Fibroblast of upper back skin (primary cell): ENCODE measurements at places on chromosomes 11 and 22.
A peak's percentile ranks its signal among the peaks of the same experiment; 100 is the strongest.

GRCh38 chr11:114049050-114049449, 10.5 kb upstream of the ZBTB16 start:
- DNase-seq, result no peak

DNA sequence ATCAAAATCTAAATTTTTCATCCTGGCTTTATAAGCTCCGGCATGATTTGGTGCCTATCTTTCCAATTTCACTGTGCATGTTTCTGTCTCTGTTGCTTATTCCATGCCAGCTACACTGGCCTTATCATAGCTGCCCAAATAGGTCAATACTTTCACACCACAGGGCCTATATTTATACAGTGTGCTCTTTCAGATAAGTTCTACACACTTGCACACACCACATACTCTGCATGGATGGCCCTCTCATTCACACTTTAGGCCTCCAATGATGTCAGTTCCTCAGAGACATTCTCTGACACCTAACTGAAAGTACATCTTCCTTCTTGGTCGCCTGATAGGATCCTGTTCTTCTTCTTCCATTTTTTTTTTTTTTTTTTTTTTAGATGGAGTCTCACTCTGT, 7.0 kb downstream of the ALG8 start:
- DNase-seq, result no peak

DNA sequence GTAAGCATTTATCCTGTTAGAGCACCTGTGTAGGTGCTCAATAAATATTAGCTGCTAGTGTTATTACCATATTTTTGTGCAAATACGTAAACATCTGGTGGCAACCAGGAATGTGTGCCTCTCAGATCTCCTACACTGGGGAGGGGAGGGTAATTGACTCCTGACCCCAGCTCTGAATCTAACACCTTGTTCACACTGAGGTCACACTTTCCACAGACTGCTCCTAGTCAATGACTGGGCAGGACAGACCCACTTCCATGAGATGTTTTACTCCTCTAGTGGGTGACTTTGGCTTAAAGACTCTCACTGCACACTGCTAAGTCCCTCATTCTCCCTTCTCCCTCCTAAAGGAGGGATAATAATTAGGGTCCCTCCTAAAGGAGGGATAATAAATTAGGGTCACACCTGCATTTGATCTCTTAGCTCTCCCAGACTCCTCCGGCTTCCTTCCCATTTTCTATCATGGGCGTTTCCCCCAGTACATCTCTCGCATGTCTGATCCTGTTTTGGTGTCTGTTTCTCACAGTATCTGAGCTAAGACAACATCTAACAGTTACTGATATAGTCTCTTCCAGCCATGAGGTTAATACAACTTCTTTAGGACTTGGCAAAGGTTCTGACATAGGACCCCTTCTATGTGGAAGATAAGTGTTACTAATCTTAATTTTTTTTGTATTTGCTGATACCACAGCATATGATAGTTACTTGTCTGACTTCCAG, 8.0 kb downstream of the CSTPP1 start:
- no peak for DNase-seq

DNA sequence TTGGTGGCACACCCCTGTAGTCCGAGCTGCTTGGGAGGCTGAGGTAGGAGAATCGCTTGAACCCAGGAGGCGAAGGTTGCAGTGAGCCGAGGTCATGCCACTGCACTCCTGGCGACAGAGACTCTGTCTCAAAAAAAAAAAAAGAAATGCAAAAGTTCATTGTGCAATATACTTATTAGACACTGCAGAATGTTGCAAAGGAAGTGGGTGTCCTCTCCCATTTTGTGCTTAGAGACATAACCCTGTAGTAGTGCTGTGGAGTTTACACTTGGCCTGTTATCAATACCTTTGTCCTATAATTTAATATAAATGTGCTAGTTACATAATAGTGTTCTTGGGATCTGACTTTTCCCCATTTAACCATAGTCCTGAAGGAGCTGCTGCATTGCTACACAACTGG, 9.4 kb downstream of the BCL2L13 start:
- DNase-seq, result no peak

GRCh38 chr11:18590571-18590970, 2.0 kb upstream of the UEVLD start:
- DNase-seq, result no peak

- DNase-seq, result no peak
Measured at GRCh38 chr22:50729391-50730012, 8.5 kb upstream of the ACR start.

GRCh38 chr11:130666781-130667251, 218.4 kb downstream of the ADAMTS15 start:
- peak; percentile 69 for DNase-seq

DNA sequence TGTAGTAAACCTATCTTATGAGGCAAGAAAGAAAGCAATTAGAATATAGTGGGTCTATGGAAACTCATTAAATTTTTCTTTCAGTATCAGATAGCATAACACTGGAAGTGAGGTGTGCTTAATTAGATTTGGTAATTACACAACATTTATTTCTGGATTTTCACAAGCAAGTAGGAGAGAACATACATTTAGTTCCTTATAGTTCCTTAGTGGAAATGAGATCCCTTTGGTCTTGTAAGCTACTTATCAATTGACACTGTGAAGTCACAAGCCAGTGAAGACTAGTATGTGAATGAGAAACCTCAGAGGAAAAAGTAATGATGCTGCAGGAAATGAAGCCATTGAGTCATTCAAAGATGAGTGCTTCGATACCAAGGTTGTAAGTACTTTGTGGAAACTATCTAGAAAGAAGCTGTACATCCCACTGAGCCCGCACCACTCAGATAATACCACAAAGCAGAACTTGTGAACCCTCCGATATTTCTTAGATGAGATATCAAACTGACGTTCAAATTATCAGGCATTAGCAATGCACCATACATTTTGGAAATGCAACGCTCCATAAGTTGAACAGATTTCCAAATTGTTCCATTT, 53.5 kb downstream of the ENTHD1 start:
- no peak for DNase-seq

DNA sequence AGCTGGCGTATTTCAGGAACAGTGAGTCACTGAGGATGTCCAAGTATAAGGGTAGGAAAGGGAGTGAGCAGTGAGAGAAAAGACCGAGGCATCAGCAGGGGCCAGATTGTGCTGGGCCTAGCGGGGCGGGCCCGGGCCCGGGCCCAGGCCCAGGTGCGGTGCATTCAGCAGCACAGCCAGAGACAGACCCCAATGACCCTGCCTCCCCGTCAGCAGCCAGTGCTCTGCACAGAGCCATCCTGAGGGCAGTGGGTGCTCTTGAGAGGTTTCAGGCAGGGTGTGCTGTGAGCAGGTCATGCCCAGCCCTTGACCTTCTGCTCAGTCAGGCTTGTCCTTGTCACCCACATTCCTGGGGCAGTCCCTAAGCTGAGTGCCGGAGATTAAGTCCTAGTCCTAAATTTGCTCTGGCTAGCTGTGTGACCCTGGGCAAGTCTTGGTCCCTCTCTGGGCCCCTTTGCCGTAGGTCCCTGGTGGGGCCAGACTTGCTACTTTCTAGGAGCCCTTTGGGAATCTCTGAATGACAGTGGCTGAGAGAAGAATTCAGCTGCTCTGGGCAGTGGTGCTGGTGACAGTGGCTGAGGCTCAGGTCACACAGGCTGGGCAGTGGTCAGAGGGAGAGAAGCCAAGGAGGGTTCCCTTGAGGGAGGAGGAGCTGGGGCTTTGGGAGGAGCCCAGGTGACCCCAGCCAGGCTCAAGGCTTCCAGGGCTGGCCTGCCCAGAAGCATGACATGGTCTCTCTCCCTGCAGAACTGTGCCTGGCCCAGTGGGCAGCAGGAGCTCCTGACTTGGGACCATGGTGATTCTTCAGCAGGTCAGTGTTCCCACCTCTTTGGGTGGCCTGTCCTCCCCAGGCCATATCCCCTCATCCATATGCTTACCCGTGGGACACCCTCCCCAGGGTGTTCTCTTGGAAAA, 2.1 kb downstream of the MYO7A start:
- no peak for DNase-seq

DNA sequence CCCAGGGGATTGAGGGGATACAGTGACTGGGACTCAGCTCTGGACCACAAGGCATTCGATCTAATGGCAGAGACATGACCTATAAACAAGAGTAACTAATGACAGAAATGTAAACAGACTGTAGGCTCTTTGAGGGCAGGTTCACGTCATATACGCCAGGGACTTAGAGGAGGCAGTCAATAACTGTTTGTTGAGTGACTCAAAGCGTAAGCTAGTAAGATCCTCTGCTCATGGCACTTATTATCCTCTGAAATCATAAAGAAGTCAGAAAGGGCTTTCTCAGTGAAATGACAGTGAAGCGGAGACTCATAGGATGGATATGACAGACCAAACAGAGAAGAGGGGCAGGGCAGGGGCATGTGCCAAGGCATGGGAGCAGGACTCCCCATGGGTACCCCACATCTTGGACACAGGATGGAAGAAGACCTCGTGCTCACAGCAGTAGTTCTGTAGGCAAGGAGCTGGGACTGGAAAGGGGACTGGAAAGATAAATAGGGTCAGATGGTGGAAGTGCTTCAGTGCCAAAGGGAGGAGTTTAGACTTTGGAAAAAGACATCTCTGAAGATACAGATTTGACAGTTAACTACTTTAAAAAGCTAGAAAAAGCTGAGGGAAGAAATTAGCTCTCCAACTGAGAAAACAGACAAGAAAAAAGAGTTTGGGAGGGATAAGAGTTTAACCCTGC, 72.7 kb downstream of the SLC1A2 start:
- DNase-seq, result no peak

- peak; percentile 55 for DNase-seq
Measured at GRCh38 chr22:44085743-44086270, 61.7 kb downstream of the PARVB start.

- DNase-seq, result no peak
Measured at GRCh38 chr11:34754171-34754823, 133.4 kb downstream of the EHF start.

DNA sequence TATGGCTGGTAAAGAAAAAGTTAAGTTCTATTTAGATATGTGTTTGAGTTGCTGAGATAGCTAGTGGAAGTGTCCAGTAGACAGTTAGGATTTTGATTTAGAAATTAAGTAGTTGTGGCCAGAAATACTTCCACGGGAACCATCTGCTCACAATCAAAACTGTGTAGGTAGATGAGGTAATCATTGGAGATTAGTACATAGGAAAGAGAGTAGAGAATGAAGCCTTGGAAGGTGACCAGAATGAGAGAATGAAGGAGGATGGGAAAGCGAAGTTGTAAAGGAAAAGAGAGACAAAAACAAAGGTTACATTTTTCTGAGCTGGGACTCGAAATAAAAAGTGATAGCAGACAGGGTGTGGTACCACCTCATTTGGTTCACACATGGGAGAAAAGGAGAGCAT, 296.9 kb upstream of the SORL1-AS1 start:
- peak; percentile 29 for DNase-seq

DNA sequence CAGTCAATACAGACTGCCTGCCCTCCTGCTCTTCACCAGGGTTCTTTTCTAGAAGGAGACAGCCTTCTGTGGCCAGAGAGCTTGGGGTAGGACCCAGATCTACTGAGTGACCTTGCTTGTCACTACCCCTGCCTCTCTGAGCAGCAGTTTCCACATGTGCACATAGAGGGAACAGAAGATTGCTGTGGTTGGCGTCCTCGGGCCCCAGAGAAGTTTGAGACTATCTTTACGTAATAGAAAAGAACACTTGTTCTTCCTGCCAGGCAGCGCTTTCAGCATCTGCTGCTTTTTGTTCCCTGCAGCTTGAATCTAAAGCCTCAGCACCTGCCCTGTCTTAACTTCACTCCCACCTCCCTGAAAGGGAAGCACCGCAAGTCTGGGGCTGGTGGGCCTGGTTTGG, 1.9 kb upstream of the FKBP2 start:
- DNase-seq, result no peak

GRCh38 chr22:41934284-41935014, 7.8 kb upstream of the TNFRSF13C start:
- no peak for DNase-seq

- no peak for DNase-seq
Measured at GRCh38 chr11:91124363-91124762, 901.5 kb upstream of the CHORDC1 start.

DNA sequence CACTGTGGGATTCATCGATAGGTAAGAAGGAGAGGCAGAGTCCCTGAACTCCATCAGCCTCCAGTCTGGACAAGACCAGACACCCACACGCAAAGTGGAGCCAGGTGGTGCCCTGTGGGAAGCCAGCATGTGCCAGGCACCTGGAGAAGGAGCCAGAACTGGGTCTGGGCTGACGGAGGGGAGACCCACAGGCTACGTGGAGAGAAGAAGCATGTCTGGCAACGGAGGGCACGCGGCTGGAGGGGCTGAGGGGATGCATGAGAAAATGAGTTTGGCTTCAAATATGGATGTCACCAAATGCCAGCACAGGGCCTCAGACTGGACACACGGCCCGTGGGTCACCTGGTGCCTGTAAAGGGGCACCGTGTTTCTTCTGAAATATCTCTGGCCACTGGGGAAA, 55.7 kb downstream of the LINC01488 start:
- DNase-seq, result no peak

DNA sequence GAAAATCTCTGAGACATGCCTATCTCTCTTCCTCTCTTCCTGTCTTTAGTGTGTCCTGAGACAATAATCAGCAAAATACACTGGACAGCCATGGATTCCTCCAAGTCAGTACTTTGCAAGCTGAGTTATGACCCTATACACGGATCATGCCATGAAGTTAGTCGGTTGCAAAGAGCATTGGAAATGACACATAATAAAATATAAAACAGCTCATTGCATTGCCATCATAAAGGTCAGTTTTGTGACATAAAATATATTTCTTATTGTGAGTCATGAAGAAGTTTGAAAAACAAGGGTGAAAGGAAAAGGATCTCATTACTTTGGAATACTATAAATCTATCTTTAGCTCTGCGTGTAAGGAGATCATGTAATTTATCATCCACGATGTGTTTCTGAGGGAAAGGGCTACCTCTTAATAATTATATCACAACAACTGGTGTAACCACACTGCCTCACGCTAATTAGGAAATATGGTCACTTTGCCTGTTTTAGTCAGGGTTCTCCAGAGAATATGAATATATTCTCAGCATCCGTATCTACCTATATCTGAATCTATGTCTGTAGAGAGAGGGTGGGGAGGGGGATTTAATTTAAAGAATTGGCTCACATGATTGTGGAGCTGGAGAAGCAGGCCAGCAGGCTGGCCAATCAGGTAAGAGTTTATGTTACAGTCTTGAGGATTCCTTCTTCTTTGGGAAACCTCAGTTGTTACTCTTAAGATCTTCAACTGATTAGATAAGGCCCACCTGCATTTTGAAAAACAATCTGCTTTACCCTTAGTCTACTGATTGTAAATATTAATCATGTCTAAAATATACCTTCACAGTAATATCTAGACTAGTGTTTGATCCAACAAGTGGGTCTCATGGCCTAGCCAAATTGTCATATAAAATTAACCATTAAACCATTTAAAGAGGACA, 198.8 kb downstream of the FAT3 start:
- peak; percentile 63 for DNase-seq
